ENCODE measurements at places on chromosomes 2 and 18.

- no peak for DNase-seq
Observed at GRCh38 chr2:144832048-144832447, 312.1 kb upstream of the ZEB2 start.

GRCh38 chr2:28613633-28614501 lies 118.0 kb downstream of the PLB1 start:
- DNase-seq = peak; percentile 48

DNA sequence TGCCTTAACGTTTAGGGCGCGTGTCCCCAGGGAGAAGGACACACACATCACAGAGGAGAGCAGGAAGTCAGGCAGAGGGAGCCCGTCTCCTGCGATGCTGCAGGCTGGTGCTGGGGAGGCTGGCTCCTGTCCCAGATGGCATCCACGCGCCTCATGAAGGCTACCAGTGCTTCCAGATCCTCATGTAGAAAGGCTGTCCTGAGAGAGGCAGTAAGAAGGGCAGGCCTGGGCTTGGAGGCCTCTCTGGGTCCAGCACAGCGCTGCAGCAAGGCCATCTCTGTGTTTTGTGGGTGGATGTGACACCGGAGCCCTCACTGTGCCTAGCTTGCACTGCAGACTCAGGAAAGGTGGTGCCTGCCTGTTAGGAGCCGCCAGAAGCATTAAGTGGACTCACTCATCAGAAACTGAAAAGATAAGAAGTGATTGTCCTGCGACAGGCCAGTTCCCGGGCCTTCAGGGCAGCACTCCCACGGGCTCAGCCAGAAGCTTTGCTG lies 62.7 kb downstream of the FAM168B start:
- no peak for DNase-seq

DNA sequence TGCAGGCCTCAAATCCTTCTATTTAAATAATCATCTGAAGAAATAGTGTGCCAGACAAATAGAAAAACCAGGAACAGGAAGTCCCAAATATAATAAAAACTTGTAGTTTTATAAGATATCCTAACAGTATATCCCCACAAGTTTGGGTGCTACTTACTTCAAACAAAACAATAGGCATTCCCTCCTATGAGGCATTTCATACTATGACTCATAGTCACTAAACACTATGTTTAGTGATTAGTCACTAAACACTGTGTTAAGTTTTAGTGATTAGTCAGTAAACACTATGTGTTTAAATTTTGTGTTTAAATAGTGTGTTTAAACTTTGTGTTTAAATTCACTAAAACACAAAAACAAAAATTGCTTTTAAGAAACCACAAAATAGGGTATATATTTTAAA lies 407.0 kb upstream of the CDH19 start:
- DNase-seq = no peak

GRCh38 chr2:240245706-240246105 lies 105.2 kb upstream of the OTOS start:
- DNase-seq = no peak

All from activated naive CD8-positive, alpha-beta T cell treated with anti-CD3 and anti-CD28 coated beads, Interleukin-2, amount 50 U/mL, for 24 hours (primary cell).